ENCODE measurements at places on chromosomes 16 and 17.

DNA sequence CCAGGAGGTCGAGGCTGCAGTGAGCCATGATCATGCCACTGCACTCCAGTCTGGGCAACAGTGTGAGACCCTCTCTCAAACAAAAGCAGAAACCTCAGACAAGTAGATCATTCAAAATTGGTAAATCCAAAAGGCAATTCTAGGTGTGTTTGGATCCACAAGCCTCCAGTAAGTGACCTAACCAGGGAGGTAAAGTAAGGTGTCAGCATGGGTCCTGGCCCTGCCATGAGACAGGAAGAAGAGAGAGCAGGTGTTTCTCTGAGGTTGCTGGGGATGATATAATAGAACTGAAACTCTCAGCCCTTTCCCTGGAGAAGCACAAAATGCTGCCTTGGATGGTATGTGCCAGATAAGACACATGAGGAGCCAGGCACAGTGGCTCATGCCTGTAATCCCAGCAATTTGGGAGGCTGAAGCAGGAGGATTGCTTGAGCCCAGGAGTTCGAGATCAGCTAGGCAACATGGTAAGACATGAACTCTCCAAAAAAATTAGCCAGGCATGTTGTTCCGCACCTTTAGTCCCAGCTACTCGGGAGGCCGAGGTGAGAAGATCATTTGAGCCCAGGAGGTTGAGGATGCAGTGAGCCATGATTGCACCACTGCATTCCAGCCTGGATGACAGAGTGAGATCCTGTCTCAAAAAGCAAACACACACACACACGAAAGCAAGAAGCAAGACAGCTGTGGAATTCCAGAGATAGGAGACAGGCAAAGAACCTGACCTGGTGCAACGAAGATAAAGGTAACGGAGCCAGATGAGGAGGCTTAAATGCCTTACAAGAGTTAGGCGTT lies 6.5 kb downstream of the TM4SF5 start:
- no peak for DNase-seq

GRCh38 chr16:30406795-30407101 lies 658 bp upstream of the ZNF771 start:
- DNase-seq: no peak

GRCh38 chr17:75130632-75131277 lies 787 bp downstream of the NT5C start:
- DNase-seq: peak; percentile 69

- DNase-seq: no peak
These were observed 8.8 kb downstream of the TAX1BP3 start for GRCh38 chr17:3659541-3660111.

- DNase-seq: peak; percentile 35
These were observed 15.7 kb downstream of the ADCY7 start for GRCh38 chr16:50282010-50282538.

DNA sequence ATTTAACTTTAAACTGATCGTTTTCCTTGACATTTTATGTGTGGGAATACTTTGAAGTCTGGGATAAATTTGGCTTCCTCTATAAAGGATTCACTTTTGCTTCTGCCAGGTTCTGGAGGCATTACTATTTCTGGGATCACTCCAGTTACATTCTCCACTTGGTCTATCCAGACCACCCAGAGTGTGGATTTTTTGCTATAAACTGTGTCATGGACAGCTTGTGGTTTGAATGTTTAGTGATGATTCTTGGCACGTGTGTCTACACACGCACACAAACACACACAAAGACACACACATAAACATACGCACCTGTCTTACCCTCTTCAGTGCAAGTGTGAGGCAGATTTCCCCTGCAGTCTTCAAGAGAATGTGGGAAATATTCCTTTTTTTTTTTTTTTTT lies 27.4 kb upstream of the MSI2 start:
- DNase-seq: no peak

DNA sequence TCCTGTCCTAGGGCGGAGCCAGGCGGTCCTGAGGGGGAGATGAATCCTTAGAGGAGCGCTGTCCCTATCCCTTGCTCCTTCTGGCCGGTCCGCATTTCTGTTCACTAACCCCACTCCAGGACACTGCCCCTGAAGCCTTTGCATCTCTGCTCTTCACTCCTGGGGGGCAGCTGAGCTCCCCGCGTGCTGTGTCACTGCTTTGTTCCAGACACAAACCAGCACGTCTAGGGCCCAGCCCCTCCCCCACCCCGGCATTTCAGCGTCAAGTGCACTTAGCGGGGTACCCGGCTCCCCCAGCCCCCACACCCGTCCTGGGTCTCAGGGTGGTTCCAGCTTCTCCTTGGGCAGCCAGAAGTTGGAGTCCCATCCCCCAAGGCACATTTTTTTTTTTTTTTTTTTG lies 8.9 kb downstream of the CORO6 start:
- DNase-seq: no peak

DNA sequence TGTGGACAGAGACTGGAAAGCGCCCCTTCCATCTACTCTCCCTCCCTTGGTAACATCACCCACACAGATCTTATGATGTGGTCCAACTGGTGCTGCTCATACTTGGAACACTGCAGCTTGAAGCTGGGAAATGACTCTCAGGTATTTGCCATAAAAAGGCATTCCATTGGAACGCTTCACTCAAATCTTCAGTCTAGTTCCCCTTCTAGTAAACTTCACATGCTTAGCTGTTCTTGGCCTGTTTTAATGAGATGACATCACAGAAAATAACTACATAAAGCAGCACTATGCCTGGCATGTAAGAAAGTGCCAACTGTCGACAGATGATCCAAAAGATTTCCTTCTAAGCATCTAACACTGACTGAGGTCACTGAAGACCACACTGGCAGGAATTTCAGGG lies 9.3 kb downstream of the ZNF263 start:
- DNase-seq: no peak

GRCh38 chr17:83079352-83079747 lies at the start of gene METRNL:
Gene METRNL, plus strand, starts transcription at chr17:83079609. Its CDS starts 207 bp downstream, at chr17:83079816.
- peak; percentile 32 for DNase-seq

DNA sequence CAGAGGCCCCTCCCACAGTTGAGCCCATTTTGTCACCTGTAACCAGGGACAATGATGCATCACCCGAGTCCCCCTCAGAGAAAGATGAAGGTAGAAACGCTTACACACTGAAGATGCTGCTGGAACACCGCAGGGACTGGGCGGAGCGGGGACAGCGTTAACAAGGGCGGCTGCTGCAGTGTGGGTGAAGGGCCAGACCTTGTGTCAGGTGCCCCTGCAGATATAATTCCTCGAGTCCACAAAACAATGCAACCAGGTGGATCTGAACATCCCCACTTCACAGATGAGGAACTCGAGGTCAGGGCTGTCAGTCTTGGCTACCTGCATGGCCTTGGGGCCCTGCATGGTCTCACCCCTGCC lies 6.3 kb upstream of the MAPK7 start:
- no peak for DNase-seq

- no peak for DNase-seq
These were observed 156.0 kb downstream of the ENGASE start for GRCh38 chr17:79230576-79230975.

- DNase-seq: no peak
These were observed 41.7 kb downstream of the SRL start for GRCh38 chr16:4200000-4200780.

Measured in caudate nucleus (tissue), 63 donors.